Foreskin melanocyte (primary cell): ENCODE measurements at places on chromosomes 2 and 18.

DNA sequence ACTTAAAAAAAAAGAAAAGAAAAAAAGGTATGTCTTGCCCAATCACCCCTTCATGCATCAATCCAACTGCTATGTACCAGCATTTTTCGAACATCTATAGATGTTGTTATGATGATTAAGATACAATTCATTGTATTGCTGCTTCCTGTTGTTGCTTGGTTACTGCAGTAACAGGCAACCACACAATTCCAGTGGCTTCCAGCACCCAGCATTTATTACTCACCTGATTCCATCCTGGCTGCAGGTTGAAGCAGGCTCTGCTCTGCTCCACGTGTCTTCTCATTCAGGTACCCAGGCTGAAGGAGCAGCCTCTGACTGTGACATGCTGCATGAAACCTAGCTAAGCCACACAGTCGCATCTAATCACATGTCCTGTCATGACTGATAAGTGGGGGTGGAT lies 196.9 kb downstream of the INO80D start:
- no peak for DNase-seq

DNA sequence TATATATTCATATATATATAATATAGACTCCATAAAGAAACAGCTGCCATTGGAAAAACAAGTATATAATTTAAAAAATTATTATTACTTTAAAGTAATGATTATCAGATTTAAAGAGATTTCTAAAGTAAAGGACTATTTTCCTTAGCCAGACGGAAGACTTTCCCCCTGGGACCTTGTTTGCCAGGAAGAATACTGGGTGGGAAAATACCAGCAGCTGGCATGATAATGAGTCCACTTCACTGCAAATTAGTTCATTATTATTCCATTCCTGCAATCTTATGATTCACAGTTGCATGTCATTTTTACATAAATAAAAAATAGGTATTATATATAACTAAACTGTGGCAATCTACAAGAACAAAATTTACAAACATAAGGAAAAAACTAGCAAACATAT lies 339.8 kb upstream of the CDH7 start:
- no peak for DNase-seq

- DNase-seq, result peak; percentile 90
Observed at GRCh38 chr2:136238286-136239078, 120.5 kb upstream of the CXCR4 start.

DNA sequence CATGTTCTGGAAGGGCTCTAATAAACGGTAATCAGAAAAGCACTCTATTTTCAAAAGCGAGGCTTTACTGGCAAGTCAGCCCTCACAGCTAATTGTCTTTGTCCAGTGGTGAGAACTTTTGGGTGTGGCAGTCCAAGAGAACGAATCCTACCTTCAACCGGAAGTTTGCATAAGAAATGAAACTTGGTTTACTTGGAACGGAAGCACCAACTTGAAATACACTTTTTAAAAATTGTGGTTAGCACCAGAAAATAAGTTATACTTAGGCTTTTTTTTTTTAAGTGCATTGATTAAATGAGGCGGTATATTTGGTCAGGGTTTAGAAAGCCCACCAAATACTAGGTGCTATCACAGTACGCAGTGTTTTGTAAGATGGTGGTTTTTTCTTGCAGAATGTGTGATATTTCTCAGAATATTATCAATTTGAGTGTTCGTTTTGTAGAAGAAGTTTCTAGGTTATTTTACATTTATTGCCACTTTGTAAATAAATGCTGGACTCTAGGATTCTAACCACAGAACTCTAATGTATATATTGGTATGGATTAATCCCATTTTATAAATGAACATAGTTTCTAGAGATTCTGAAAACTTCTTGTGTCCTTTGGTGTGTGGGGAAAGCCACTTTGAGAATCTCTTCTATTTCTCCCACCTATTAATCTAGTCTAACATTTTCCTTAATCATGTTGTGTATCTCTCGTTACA lies 1.2 kb downstream of the MYL12A start:
- DNase-seq, result peak; percentile 60

- DNase-seq, result no peak
Observed at GRCh38 chr18:44816477-44816876, 135.8 kb downstream of the SETBP1 start.

- DNase-seq, result no peak
Observed at GRCh38 chr2:134406736-134407135, 152.9 kb downstream of the MGAT5 start.

DNA sequence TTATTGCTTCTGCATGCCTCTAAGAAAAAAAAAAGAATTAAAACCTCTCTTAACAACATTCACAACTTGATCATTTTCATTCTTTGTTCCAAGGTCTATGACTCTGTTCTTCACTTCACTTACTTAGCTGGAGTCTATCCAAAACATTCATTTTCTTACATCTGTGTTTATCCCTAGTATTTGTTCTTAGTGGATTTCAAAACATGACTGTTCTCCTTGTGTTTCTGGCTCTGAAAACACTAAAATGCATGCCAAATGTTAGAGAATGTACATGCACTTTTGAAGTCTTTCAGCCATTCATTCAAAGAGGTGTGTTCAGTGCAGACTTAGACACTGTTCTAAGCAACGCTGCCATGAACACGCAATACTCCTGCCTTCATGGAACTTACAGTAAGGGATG lies 138.8 kb downstream of the CNTNAP5 start:
- no peak for DNase-seq

DNA sequence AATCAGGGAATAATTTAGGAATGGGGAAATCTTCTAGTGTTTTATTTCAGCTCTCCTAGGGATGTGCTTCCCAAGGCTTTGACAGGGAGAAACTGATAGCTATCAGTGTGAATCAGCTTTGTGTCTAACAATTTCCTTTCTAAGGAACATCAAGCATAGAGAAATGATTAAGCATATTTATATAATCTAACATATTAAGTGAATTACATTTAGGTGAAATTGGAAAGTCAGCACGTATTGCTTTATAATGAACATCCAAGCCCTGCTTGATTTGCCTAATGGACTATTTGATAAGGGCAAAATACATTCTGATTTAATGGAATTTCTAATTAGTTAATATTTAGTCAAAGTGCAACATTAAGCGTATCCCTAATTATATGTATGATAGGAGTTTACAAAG lies 19.5 kb upstream of the TSPYL6 start:
- no peak for DNase-seq

DNA sequence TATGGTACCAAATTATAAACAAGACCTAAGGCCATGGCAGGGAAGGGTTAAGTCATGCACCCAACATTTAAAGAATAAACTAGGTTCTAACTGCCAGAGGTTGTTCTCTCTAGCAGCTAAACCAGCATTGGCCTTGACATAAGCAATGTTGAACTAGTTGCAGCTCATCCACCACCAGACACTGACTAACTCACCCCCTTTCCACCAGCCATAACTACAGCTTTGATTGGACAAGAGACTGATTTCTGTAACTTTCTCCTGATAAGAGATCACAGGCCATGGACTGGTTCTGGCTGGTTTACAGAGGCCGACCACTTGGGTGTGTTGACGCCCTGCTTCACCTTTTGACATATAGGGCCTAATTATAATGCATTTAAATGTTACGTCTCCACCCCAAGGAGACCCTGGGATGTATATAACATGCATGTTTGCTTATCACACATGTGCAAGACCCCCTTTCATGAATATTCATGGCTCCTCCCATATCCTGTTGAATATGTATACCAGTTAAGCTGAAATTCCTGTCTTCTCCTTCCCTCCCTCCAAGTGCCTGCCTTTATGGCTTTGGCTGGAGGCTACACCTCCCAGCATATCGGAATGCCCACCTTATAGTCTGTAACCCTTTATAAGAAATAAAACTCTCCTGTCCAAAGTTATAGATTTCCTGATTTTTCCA lies 75.9 kb downstream of the MRPS9 start:
- no peak for DNase-seq

GRCh38 chr2:67825476-67825875 lies 237.3 kb downstream of the C1D start:
- DNase-seq, result peak; percentile 81

DNA sequence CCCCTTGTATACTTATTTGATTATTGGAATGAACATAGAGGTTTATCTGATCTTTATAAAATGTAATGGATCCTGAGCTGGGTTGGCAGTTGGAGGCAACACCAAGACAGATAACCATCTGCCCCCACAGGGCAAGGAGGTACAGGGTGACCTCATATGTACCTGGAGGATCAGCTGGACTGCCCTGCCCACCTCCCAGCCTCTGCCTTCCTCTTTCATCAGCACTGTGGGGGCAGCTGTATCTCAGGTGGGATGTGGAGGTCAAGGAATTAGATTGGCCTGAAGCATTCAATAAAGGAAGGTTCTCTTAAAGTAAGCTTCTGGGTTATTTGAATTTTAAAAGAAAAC lies 92.6 kb downstream of the LYPD6 start:
- no peak for DNase-seq

DNA sequence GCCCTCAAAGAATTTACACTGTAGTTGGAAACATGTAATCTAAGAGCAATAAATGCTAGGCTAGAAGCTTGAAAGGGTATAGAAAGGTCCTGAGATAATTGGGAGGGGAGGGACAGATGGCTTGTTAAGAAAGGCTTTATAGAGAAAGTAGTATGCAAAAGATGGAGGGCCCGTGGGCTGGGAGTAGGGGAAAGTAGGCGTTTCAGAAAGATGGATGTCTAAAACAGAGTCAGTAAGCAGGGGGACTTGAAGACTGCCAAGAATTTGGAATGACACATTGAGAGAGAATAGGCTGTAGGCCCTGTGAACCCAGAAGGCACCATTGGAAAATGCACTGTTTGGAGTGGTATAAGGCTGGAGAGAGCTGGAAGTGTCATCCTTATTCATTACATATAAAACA lies 822 bp downstream of the PSMG2 start:
- no peak for DNase-seq

DNA sequence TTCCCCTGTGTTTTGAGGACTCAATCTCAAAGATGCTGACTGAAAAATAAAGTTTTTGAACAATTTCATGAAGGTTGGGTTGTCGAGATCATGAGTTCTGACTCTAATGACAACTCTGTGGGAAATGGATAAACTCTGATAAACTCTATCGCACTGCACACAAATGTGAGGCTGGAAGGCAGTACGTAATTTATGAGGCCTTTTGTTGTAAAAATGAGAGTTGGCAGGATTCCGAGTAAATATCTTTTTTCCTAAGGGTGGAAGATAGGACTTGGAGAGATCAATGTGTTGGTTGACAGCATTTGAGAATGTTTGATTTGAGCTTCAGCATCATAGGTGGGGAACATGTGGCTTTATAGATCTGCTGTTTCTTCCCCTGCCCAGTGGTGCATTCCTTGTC lies 90.4 kb downstream of the SPTBN1 start:
- DNase-seq, result no peak

DNA sequence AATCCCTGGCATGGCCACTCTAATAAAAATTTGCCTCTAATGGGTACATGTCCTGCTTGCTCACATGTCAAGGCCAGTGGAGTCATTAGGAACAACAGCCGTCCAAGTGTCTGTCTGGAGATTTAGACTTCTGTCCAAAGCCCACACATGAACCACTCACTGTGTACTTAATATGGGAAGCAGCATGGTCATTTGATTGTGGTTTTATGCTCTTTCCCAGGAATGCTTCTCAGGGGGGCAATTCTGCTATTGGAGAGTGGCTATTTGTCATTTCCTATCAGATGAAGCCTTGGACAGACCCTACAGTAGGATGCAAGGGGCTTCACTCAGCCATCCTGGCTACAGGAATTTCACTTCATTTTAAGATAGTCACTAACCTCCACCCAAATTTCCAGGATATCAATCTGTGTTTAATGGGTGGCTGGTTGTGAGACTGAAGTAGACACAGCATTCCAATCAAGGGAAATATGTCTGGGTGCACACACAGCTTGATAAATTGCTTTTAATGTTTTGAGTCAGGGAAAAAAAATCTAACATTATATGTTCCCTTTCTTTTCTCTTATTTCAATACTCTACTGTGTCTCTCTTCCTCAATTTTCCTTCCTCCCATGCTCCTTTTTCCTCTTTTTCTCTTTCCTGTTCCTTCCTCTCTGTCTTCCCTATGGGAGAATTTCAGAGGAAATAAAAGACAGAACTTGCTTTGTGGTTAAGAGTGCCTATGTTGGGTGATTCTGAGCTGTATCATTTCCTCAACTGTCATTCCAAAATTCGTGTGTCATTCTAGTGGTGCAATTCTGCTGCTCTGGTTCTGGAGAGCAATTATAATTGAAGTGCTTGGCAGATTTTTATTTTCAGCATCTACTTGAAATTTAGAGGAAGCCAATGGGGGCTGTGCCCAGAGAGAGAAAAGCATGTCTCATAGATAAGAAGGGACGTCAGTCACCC lies 320.1 kb downstream of the OSR1 start:
- peak; percentile 57 for DNase-seq

DNA sequence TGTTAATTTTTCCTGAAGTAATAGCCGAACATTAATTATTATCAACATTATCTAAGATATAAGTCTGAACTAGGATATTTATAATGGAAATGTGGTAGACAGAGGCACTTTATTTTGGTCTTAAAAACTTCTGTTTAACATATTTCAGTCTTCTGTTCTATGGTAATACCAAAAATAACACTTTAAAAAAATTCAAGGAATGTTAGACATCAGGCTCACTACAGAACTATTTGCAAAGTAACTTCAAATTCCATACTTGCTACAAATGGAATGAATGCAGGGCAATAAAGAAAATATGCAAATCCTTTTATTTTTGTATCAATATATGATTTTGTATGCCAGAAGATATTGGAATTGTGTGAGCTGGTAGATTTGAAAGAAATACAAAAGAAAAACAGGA lies 345.5 kb upstream of the DSEL start:
- DNase-seq, result no peak

GRCh38 chr2:143690235-143690634 lies 561.0 kb downstream of the ARHGAP15 start:
- no peak for DNase-seq

- DNase-seq, result no peak
Observed at GRCh38 chr2:40106061-40106460, 327.0 kb upstream of the THUMPD2 start.

DNA sequence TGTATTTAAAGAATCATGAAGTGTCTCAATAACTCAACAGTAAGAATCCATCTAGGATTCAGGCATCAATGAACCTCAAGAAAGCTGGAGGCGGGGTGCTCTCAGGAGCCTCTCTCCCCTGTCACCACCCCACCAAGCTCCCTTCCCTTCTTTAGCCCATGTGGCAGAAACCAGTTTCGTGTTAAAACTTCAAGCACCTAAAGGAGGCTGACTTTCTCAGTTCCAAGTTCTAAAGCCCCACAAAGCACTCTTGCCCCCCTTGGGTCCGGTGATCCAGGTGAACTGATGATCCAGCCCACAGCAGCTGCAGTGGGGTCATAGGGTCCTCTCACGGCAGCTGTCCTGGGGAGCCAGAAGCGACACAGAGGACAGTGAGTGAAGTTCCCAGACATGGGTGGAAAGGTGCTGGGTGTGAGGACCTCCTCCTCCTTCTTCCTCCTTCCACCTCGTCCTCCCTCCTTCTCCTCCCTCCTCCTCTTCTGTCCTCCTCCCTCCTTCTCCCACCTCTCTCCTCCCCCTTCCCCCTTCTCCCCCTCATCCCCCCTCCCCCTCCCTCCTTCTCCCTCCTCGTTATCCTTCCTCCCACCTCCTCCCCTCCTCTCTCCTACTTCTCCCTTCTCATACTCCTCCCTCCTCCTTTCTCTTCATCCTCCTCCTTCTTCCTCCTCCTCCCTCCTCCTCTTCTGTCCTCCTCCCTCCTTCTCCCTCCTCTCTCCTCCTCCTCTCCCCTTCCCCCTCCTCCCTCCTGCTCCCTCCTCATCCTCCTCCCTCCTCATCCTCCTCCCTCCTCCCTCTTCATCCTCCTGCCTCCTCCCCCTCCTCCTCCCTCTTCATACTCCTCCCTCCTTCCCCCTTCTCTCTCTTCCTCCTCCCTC lies 192.4 kb upstream of the AGAP1 start:
- DNase-seq, result no peak
